Urothelium cell line (cell line): ENCODE measurements at places on chromosomes 1 and 21.

GRCh38 chr1:210418863-210419650 is 90.4 kb downstream of the HHAT start:
- no peak for DNase-seq

DNA sequence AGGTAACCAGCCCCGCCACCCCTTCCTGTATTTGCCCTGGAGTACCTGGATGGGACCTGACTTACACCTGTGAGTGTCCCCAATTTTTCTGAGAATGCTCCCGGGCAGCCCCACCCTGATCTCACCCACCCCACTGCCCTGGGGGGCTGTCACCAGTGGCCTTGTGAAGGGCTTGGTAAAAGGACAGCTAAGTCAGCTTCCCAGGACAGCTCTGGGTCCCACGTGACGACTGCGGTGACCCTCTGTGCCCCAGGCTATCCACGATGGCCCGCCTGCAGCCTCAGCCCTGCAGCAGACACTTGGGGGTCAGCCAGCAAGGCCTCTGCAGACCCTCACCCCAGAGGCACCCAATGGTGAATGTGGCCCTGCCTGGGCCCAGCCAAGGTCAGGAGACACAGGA is 5.6 kb downstream of the SRM start:
- DNase-seq: no peak

DNA sequence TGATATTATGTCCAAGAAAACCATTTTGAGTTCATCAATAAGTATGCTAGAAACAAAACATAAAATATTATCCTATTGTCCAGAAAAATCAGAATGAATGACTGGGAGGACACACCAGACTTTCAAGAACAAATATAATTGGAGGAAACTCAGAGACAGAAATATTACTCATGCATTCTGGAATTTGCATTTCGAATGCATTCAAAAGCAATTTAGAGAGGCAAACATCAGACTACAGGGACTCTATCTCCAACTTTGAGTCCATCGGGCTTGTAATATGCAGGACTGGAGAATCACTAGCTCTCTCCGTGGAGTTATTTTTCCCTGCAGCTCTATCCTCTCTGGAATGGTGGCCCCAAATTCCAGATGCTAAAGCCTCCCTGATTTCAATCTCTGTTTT is 161.8 kb downstream of the CDC42BPA start:
- DNase-seq: no peak

DNA sequence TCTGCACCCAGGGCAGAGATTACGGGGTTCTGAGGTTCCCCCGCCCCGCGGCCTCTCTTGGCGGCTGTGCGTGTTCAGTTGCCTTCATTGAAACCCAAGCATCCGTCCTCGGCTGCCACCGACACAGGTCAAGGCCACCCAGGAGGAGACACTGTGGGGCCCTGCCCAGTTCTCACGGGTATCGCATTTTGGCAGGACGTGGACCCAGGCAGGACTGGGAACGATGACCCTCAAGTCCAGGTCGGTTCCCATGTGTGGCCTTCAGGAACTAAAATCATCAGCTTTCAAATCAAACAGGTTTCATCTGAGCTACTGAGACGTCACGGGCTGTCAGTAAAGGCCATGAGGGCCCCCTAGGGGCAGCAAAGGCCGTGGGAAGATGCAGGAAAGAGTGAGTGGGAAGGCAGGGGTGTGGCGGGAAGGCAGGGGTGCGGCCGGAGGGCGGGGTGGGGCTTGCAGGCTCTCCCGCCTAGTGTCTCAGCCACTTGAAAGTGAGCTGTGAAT is 7.0 kb upstream of the C1orf174 start:
- DNase-seq: no peak

- no peak for DNase-seq
These were observed 1.8 kb upstream of the KIF1B start for GRCh38 chr1:10208537-10208936.

DNA sequence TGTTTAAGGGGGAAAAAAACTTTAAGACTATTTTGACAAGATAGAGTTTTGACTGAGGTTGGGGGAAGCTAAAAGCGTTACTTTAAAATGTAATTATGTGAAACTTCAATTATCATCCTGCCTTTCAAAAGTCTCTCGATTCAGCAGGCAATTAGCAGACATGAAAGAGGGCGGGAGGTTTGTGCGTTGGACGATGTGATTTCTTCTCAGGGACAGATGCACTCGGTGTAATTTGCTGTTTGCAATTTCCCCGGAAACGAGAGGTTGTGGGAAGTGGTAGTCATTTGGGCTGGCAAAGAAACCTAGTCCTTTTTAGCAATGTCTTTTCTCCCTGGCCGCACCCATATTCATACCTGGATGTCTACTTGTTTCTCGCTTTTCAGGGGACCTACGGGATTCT is 27.1 kb downstream of the KAZN start:
- DNase-seq: no peak

DNA sequence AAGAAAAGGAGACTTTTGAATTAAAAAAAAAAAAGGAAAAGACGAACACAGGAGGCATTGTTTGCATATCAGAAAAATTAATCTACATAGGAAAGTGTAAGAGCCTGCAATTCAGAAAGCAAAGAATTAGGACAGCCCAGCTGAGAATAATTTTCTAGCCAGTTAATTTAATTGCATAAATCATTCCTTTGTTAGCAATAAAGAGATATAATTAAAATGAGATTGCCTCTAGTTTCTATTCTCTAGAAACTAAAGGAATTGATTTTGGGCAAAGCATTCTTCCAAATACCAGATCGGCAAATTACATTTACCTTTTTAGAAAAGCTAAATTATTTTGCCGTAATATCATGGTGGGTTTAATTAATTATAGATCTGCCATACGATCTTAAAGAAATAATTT is 46.0 kb downstream of the NUF2 start:
- no peak for DNase-seq

DNA sequence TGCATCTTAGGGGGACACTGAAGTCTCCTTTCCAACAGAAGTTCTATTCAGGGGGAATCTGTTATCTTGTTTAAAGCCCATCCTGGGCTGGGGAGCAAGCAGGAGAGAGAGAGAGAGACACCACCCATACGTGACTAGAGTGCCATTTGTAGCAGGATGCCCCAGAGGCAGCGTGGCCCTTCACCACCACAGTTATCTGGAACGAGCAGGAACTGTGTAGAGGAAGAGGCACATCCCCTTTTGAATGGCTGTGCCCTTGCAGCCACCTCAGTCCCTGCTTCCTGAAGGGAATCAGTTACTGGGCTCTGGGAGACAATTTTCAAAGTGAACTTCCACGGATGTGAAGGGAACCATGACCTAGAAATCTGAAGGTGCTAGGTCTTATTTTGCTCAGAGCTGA is 19.4 kb upstream of the LAMTOR5 start:
- no peak for DNase-seq

DNA sequence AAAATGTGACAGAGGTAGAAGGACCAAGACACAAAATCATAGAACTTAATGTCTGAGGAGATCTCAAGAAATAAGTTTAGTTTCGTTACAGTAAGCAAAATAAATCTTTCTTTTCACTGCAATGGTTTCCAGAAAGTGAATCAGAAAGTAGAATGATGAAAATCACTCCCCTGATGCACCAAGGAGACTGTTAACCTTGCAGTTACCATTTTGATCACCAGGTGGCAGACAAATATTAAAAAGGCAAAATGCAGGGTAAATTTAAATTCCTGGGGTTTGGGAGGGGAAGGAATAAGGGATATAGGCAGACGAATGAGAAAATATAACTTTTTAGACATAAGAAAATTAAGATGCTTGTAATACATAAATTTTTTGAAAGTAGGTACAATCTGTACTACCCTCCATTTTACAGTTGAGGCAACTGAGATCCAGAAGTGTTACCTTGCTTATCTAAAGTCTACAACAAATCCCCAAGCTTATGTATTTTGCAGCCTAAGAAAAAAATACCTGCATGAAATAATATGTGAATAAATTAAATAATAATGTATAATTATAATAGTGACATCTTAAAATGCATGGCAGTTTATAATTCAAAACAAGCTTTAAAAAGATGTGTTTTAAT is 253.2 kb downstream of the CRB1 start:
- DNase-seq: peak; percentile 25

GRCh38 chr1:29675481-29676263 is 439.4 kb downstream of the PTPRU start:
- DNase-seq: no peak

- DNase-seq: no peak
These were observed 70.7 kb downstream of the KCNJ6 start for GRCh38 chr21:37845535-37845934.

GRCh38 chr1:54012863-54013262 is 5.1 kb downstream of the LDLRAD1 start:
- DNase-seq: no peak

DNA sequence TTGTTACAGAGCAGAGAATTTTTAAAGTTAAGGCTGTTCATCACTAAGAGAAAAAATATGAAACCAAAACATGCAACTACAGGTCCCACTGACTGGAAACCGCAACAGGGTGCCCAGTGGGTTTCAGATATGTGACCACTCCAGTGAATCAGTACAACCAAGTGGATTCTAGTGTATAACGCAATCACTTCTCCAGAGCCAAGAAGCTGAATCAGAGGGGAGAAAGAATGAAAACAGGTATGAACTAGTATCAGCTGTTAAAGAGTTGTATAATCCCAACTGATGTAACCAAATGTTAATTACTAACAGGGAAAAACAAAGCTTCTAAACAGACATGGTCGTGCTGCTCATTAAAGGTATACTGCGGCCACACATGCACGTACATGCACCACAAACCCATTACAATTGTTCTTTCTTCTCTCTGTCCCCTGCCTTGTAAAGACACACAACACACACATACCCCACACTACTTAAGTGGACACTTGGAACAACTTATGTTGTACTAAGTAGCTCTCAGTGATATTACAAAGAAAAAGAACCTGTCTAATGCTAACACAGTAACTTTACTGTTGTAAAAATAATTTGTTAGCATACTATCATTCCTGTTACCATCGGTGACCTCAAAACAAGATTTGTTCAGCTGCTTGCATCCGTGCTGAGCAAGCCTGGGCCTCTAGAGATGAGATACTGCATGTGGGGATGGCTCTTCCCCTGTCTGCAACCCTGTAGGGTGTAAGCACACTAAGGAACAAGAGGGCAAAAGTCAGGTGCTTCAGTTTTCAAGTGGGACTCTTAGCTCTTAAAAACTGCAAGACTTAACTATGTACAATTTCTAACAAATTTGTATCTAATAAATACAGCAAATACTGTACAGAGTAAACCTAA is 74.2 kb downstream of the PTPN14 start:
- DNase-seq: no peak

- DNase-seq: peak; percentile 25
These were observed 104.8 kb upstream of the BARHL2 start for GRCh38 chr1:90821788-90822359.

GRCh38 chr1:178537382-178538090 is 24.6 kb downstream of the TEX35 start:
- DNase-seq: no peak

GRCh38 chr1:172465617-172466016 is 21.7 kb upstream of the PIGC start:
- DNase-seq: no peak

DNA sequence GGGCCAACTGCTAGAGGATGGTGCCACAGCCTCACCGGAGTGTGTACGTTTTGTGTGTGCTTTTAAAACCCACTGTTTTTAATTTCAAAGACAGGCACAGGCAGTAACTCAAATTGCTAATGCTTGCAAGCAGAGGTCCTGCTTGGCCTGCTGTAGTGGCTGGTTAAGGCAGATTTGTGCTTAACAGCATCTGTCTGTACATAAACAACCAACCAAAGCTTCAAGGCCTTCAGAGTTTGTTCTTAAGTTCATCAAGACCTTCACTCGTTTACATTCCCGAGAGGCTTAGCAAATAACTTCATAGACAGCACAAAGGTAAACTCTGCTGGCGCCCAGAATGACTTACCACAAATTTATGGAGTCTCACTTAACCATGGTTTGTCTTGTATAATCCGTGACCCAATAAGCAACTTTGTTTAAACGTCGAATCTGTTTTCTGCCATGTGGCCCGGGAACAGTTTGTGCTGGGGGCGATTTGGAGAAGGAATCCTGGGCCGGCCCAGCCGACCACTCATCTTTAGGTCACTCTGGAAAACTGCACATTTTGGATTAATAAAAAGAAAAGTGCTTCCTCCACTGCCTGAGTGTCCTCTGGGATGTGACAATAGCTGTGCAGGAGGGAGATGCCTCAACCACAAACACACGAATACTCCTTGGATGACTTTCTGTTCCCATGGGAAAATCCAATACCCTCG is 58.1 kb downstream of the CAPZB start:
- no peak for DNase-seq

DNA sequence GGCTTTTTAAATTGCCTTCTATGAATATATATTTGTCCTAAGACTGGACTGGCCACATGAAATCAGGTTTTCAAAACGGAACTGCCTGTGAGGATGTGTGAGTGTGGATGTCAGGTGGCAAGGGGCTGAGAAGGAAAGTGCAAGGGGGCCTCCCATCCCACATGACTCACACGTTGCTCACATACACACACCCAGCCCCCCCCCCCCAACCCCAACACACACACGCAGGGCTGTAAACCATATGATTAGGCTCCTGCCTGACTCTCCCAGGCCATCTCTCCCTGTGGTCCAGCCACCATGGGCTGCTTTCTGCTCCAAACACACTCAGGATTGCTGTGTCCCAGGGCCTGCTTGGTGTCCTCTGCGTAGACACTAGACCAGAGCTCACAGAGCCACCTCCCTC is 22.4 kb downstream of the DEGS1 start:
- no peak for DNase-seq

GRCh38 chr1:52530563-52531144 is 22.2 kb downstream of the TUT4 start:
- DNase-seq: no peak

GRCh38 chr21:18245464-18245967 is 883 bp downstream of the CHODL start:
- peak; percentile 43 for DNase-seq

GRCh38 chr1:183931646-183932271 is 105.8 kb downstream of the COLGALT2 start:
- DNase-seq: no peak

DNA sequence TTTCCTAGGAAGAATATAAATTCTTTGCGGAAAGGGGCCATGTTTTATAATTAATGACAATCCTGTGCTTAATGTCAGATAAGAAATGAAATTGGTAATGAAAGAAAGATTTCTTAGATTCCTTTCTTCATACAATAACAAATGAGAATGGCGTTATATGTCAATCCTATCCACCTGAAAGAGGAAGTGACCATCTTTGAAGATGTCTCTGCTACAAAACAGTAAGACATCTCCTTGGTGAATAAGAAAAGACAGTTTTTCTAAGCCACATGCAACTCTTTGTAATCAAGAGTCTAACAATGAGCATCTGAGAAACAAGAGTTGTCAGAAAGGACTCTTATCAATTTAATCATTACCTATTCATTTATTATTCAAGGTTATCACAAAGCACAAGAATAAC is 286.0 kb downstream of the VAV3 start:
- DNase-seq: no peak

DNA sequence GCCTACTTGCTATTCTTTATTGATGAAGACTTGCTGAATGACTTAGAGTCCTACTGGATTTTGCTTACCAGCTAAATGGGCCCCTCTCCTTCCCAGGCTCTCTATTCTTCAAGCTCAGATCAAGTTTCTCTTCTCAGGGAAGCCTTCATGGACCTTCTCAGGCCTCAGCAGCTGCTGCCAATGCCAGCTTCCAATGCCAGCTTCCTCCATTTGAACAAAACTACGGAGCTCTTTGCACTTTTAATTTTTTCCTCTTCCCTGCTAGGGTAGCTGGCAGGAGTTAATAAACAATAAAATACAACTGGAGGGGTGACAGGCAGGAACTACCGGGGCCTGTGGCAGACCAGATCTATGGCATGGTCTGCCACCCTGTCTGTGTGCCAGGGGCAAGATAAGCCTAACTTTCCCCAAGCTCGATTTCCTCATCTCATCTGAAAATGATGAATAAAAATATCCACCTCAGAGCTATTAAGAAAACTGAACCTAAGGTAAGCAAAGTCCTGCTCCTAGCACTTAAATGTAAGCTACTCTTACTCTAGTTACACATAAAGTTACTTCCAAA is 995 bp upstream of the IPO13 start:
- no peak for DNase-seq
